ENCODE measurements at places on chromosomes 13 and 19.

GRCh38 chr19:38281811-38282566 lies 17.6 kb downstream of the SPINT2 start:
- DNase-seq, result no peak

- no peak for DNase-seq
These were observed 838 bp downstream of the AKAP11 start for GRCh38 chr13:42272804-42273175.

- DNase-seq, result no peak
These were observed 14.6 kb downstream of the SIGLEC11 start for GRCh38 chr19:49946415-49946814.

DNA sequence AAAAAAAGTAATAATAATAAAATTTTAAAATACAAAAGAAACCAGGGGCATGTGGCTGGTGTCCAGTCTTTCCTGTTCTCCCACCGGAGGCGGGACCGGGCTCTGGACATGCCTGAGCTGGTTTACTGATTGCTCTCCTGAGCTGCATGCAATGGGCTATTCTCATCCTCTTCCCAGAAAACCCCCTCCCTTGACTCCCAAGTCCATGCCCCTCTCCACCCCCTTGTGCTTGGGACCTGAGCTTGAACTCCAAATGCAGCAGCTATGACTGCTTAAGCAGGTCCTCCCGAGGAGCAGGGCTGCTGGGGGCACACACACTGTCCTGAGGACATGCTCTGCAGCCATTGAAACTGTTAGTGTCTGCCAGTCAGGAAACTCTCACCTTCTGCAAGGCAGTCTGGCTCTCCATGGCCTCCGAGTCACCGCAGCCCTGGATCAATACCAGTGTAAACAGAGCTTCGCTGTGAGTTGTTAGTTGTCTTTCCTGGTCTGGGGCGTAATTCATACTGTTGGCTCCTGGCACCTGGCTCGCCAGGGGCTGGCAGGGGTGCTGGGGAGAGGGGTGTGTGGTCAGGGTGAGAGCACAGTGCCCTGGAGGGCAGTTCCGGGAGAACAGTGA lies 41.6 kb upstream of the CHST8 start:
- no peak for DNase-seq

GRCh38 chr19:44974857-44975256 lies 19.7 kb downstream of the CLPTM1 start:
- no peak for DNase-seq

- DNase-seq, result no peak
These were observed 3.3 kb downstream of the ZNF350 start for GRCh38 chr19:51983361-51983760.

- no peak for DNase-seq
These were observed 53.3 kb downstream of the KCNRG start for GRCh38 chr13:50068508-50068907.

DNA sequence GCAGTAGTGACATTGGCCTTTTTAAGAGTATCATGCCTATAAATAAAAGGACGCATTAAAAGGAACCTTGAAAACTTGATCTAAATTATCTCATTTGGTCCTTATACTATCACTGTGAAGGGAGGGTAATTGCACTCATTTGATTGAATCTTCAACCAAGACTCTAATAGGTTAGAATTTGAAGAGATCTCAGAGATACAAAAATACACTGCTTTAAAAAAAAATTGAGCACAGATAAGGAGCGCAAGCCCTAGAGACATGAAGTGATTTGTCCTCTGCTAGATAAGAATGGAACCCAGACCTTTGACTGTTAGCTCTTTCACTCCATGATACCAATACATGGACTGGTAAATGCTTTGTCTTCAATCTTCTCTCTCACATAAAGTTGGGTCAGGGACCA lies 58.2 kb upstream of the RXFP2 start:
- DNase-seq, result no peak

DNA sequence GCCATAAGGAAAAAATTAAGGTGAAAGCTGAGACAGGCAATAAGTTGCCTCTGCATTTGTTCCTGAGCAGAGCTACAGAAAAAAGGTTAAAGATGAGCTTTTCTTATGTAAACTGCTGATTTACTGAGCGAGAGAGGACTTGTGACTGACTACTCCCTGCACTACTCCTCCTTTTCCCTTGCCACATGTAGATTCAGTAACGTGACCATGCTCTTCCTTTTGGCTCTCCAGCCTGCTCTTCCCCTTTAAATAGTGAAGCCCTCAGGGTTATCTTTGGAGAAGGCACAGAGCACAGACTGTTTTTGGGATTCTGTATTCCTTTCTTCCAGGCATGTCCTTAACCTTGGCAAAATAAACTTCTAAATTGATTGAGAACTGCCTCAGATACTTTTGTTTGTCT lies 630.2 kb downstream of the UQCRFS1 start:
- no peak for DNase-seq

DNA sequence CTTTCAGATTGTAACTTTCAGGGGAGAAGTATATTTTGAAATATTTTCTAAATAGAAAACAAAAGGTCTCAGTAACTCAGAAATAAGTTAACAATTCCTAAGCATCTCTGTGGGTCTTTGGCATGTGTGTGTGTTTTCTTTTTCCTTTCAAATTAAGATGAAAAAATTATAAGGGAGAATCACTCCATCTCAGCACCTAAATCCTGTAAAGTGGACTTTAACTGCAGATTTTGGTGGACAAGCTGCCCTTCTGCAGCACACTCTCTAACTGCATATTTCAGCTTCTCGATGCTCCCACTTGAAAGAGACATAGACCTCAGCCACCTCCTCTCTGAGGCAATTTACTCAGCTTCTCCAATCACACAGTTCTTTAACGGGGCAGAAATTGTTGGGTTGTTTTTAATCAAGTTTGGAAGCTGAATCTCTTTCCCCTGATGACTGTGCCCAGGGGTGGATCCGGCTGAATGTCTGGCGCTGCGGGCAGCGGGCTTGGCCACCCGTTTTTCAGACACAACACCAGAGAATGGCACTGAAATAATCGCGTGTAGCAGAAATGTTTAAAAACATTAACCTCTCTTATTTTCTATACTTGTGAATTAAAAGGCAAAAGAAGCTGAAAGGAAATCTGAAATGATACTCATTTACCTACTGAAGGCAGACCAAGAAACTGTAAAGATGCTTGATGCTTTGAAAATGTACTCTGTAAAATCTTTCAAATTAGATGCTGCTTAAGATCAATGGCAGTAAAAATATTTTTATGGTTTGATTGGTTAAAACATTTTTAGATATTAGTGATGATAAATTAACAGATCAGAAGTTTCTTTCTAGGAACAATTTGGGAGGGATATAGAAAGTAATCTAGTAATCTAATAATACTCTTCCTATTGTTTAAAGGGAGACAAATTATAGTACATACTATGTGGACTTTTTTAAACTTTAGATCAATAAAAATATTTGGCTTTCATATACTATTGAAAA lies 12.4 kb downstream of the ZIC2 start:
- DNase-seq, result no peak

DNA sequence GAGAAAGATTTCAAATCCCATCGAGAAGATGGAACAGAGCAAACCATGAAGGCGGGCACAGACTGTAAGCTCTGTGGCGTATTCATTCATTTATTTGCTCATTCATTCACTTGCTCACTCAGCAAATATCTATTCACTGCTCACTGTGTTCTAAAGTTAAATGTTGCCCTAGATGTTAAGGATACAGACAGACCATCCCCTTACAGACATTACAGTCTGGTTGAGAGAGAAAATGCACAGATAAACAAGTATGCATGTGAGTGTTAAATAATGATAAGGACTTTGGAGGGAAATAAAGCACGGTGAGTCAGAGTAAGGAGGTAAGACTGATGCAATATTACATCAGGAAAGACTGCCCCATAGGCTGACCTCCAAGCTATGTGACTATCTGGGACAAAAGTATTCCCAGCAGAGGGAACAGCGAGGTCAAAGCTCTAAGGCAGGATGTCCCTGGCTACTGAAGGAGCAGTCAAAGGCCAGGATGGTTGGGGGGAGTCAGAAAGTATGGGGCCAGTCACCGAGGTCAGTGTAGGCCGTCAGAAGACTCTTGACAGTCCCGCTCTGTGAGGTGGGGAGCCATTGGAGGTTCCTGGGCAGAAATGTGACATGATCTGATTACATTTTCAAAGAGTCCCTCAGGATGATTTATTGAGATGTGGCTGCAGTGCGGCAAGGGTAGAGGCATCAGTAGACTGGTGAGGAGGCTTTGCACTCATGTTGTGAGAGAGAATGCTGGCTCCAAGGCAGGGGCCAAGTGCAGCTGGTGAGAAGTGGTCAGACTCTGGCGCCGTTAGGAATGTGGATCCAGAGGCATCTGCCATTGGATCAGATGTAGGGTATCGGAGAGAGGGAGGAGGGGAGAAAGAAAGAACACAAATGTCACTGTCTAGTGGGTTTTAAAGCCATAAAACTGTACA lies 37.9 kb downstream of the MBNL2 start:
- peak; percentile 39 for DNase-seq

- no peak for DNase-seq
These were observed 11.8 kb upstream of the CEACAM1 start for GRCh38 chr19:42540071-42540553.

DNA sequence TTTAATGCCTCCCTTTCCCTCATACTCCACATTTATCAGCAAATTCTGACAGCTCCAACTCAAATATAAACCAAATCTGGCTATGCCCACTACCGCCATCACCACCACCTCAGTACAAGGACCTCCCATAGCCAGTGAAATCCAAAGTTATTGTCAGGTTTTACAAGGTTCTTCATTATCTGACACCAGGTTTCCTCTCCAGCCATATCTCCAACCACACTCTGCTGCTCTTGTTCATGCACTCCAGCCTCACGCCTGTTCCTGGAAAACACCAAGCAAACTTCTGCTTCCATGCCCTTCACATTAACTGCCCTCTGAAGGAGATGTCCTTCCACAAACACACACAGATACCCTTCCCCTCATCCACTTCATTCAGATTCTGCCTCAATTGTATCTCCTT lies 102.2 kb upstream of the MIR17HG start:
- DNase-seq, result no peak

DNA sequence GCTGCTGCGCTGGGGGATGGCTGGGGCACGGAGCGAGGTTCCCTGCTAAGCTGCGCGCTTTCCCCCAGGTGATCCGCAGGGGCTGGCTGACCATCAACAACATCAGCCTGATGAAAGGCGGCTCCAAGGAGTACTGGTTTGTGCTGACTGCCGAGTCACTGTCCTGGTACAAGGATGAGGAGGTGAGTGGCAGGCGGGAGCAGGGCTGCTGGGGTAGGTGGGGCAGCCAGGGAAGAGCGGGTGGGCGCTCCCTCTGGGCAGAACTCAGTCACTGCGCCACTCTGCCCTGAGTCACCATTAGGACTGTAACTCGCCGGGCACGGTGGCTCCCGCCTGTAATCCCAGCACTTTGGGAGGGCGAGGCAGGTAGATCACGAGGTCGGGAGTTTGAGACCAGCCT lies 23.8 kb downstream of the TMED1 start:
- no peak for DNase-seq

DNA sequence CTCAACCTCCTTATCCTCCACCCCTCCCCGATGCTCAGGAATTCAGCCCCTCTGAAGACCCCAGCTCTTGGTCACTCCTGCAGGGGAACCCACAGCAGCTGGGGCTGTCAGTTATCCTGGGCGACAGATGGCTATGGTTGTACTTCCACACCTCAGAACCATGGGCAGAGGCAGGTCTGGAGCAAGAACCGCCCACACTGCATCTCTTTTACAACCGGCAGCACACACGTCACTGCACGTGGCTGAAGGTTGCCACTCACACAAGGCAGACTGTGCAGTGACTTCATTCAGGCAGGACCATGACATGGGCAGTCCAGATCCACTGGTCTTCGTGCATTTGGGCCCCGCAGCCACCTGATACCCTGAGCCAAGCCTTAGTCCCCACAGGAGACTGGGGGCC lies 21.5 kb upstream of the SDHAF1 start:
- DNase-seq, result no peak

DNA sequence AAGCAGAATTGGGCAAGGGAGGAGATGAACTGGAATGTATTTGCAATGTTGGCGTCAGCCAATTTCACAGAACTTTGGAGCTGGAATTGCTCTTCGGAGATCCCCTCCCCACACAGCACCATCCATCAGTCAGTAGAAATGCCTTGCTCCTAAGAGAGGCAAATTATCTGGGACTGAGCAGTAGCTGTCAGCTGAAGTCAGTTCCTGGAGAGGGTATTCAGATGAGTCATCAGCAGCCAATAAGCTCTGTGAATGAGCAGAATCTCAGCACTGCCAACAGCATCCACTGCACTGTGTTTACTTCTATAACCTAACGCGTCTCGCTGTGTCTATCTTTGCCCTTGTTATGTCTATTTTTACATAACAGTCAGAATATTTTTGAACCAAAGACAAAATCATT lies 213.7 kb downstream of the SLITRK5 start:
- DNase-seq, result no peak

DNA sequence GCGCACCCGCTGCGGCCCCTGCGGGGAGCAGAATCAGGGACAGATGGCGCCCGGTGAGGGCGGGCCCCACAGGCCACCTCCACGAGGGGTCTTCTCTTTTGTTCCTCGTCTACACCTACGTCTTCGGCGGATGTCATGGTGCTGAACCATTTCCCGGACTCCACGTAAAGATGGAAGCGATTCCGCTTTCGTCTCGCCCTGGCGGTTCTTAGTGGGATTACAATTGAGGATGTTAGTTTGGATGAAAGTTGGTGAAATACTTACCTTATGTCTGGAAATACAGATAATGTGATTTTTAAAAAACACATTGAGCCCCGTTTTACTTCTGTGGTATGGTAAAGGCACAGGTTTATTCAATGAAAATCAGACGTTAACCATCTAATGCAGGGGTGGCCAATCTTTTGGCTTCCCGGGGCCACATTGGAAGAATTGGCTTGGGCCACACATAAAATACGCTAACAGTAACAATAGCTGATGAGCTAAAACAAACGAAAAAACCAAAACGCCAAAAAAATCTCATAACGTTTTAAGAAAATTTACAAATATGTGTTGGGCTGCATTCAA lies 1.4 kb upstream of the ZMYM5 start:
- DNase-seq, result peak; percentile 37
